ENCODE measurements at places on chromosomes 16 and 17.

- no peak for DNase-seq
Observed at GRCh38 chr16:5903832-5904231, 806.2 kb upstream of the EEF2KMT start.

- no peak for DNase-seq
Observed at GRCh38 chr16:23788685-23789084, 33.9 kb downstream of the CHP2 start.

- DNase-seq, result no peak
Observed at GRCh38 chr16:53626811-53627210, 76.8 kb downstream of the RPGRIP1L start.

DNA sequence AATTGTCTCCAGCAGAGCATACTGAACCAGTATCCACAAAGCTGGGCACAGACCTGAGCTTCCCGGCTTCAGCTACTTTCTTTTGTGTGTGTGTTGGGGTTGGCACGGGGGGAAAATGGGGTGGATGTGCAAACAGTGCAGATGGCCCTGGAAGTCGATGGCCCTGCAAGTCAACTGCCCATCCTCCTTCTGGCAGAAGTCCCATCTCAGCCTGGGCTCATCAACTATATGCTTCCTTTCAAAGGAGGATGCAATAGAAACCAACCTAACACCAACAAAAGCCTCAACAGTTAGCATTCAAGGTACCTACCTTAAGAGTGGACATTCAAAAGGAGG, 55.7 kb downstream of the SOX9 start:
- DNase-seq, result no peak
